ENCODE measurements at places on chromosomes 12 and 14. TPM values are rescaled to one million over a fixed set of nuclear protein-coding genes. Genes with fewer than 3 reads are reported as not detected.

The FITM1 gene
- 0.76 TPM for total RNA-seq

The ITGA5 gene
- total RNA-seq, result 82.3 TPM

The GPR132 gene
- 3.2 TPM for total RNA-seq

The CCDC198 gene
- total RNA-seq, result not detected

The ANAPC5 gene
- total RNA-seq, result 113 TPM

The HECTD4 gene
- 81.3 TPM for total RNA-seq

The RD3L gene
- total RNA-seq, result not detected

The CMA1 gene
- total RNA-seq, result 2.3 TPM

The FOXN4 gene
- not detected for total RNA-seq

The OVCH1 gene
- 4.9 TPM for total RNA-seq

The NFATC4 gene
- total RNA-seq, result 78.9 TPM

DNA sequence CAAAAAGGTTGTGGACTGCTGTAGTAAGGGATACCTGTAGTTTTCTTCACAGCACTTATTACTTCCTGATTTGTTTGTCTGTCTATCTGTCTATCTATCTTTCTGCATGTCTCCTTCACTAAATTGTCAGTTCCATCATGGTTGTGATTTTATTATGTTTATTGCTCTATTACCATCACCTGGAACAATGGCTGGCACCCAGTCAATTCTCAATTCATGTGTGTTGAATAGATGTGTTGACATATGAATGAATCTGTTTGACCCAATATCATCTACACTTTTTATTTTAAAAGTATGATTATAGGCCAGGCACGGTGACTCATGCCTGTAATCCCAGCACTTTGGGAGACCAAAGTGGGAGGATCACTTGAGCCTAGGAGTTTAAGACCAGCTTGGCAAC lies 224.4 kb downstream of the NUBPL start:
- no peak for DNase-seq

DNA sequence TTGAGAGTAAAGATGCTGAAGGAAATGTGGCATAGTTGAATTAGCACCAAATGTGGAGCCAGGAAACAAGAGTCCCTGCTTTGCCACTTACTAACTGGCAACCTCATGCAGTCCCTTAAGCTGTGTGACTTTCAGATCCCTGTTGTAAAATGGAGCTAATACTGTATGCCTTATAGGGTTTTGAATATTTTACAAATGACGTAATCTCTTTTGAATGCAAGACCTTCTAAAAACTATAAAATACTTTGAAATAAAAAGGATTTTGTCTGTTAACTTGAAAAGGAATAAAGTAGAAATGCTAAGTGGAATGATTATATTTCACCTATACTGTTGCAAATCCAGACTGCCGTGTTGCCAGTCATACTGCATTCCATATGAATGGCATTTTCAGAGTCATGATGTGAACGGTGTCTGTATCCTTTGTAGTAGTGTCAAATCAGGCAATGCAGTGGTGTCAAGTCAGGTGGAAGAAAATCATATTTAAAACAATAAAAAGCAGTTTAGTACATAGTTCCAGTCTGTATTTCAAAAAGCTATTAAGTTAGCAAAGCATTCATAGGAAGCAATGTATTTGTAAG lies 21.3 kb downstream of the KCNA5 start:
- no peak for DNase-seq

DNA sequence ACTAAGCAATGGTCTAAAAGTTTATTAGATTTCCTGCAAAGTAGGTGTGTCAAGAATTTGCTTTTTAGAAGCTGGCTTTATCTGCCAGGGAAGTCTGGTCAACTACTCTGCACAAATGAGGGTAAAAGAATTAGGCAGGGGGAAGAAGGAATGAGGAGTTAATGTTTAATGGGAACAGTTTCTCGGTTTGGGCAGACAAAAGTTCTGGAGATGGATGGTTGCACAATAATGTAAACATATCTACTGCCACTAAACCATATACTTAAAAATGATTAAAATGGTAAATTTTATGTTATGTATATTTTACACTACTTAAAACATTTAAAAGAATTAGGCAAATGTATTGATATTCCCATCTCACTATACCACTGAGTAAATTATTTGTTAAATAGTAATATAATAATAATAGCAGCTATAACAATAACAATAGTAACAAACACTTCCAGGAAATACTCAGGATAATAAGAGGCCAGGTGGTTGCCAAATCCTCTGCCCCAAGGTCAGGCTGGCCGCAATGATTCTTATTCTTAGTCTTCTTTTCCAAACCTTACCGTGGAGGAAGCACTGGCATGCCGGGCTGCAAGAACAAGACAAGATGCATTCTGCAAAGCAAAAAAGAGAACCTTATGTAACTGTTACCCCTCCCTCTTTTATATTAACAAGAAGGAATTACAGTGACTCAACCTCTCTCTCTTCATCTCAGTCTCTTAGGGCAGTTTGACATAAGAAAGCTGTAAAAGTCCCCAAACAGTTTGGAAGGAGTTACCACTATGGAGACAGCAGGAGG lies 13.9 kb downstream of the CS start:
- DNase-seq, result no peak

DNA sequence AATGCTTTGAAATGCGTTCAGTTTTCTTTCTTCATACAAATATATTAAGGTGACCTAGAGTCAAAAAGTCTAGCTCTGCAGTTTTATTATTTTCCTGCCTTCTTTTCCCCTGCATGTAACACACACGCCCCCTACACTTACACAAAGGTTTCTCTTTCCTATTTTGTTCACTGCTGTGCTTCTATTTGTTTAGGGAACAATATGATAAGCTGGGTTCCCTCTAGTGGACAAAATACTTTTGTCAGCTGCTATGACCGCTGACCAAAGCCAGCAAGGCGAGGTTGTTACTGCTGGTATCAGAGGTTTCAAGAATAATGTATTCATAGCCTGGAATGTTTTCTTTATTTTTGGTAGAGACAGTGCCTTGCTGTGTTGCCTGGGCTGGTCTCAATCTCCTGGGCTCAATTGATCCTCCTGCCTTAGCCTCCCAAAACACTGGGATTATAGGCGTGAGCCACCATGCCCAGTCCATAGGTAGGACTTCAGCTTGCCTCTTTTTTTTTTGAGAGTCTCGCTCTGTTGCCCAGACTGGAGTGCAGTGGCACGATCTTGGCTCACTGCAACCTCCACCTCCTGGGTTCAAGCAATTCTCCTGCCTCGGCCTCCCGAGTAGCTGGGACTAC lies 33.4 kb downstream of the FNTB start:
- no peak for DNase-seq

- no peak for DNase-seq
Observed at GRCh38 chr12:100857971-100858370, 63.4 kb downstream of the ANO4 start.

GRCh38 chr14:74492776-74493342 lies at the start of gene NPC2:
Gene NPC2 (minus strand): TSS chr14:74493305. CDS start chr14:74493274, 31 bp downstream.
- no peak for DNase-seq

- no peak for DNase-seq
Observed at GRCh38 chr14:61211476-61212255, 69.5 kb downstream of the TMEM30B start.

DNA sequence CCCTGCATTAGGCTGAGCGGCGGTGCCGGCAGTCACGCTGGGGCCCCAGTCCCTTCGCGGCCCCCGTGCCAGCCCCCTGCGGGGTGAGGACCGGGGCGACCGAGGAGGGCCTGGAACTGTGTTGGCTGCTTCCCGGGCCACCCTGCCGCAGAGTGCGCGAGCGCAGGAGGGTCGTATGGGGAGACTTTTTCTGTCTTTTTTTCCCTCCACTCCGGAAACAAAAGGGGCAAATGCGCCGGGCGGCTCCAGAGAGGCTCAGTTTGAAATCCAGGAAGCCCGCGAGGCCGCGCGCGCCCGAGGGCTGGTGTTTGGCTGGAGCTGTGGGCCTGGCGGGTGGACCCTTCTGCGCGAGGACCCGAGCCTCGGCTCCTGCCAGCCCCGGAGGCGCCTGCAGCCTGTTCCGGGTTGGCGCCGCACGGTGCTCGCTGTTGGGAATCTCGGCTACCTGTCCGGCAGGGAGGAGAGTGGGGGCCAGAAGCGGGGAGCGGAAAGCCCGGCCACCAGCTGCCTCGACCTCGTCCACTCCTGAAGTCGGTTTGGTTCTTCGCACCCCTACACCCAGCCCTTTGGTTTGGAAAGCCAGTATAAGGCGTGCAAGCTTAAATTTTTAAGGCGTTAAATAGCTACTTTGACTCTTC lies 638 bp downstream of the PLEKHG3 start:
- no peak for DNase-seq

- no peak for DNase-seq
Observed at GRCh38 chr12:49377386-49377785, 10.1 kb downstream of the SPATS2 start.

DNA sequence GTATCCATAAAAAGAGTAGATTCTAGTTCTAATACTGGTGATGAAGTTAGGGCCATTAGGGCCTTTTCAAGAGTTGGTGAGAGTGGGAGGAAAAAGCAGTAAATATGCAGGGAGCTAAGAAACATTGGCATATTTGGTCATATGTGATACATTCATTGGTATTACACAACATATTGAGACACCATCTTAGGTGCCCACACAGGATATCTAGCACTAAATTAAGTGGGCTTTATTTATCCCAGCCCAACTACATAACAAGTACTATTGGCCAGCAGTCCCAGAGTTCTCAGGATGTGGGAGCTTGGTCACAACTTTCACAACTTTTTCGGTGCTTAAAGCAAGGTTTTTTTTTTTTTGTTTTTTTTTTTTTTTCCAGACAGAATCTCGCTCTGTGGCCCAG lies 2.0 kb upstream of the ING4 start:
- no peak for DNase-seq

GRCh38 chr14:50669441-50669986 lies 1.4 kb upstream of the SAV1 start:
- DNase-seq, result no peak

DNA sequence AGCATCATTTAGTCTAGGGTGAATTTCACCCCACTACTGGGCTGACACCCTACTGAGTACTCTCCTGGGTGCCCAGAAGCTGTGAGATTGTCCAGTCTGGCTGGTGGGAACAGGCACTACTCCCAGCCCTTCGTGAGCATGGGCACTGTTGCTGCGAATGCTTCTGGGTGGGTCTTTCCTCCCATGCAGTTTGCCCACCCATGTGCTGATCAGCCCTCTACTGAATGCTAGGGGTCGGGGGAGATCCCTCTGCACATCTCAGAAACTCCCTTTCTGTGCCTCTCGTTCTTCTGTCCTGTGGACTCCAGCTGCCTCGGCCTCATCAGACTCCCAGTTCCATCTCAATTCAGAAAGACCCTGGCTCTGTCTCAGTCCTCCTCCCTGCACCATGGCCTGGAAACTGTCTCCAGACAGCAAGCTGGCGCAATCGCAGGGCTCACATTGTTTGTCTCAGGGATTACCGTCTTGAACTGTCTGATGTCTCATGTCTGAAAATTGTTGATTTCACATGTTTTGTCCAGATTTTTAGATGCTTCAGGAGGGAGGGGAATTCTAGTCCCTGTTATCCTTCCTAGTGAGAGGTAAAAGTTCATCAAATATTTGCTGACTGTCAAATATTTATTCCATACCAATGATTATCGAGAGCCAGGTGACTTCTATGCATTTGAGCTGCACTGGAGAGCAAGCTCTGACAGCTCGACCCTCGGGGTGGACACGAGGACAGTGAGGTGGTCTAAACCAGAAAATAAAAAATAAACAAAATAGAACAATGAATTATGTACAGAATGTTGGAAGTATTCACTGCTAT lies 316.6 kb upstream of the RTL1 start:
- DNase-seq, result peak; percentile 42

- DNase-seq, result no peak
Observed at GRCh38 chr12:25083211-25083610, 111.7 kb downstream of the DNAI7 start.

DNA sequence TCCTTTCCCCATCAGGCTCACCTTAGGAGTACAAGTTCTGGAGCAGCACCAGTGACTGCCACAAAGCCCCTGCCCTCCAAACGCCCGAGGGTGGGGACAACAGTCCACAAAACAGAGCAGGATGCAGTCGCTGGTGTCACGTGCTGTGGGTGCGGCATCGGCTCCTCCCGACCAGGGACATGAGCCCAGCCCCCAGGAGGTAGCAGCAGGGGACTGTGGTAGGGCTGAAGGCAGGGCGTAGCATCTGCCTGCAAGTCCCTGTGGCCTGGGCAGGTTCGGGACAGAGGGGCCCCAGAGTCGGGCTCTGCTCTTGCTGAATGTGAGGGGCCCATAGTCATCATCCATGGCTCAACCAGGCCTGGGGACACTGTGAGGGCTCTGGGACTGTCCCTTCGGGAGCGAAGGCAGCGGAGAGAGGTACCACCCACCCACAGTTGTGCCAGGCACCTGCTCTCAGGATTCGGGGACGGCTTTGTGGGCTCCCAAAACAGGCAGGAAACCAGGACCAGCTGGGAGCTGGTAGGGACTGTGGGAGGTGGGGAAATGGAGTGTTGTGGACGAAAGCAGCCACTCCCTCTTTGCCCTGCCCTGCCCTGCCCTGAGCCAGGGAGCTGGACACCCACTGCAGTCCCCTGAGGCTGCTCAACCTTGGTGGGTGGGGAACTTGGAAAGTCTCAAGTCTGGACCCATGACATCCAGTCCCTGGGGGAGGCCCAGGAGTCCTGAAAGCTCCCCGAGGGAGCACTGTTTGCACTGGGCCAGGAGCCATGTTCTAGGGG lies 30.7 kb downstream of the FBRSL1 start:
- no peak for DNase-seq

Data from sciatic nerve (tissue), 2 donors.